ENCODE measurements at places on chromosomes 12 and 14. TPM values are rescaled to one million over a fixed set of nuclear protein-coding genes. Genes with fewer than 3 reads are reported as not detected.
A peak's percentile ranks its signal among the peaks of the same experiment; 100 is the strongest.

- DNase-seq = peak; percentile 52
Observed at GRCh38 chr14:76937181-76938091, 91.1 kb downstream of the IRF2BPL start.

Gene TMEM116
- 23.4 TPM for total RNA-seq

GRCh38 chr12:108729612-108730364 is 1.5 kb downstream of the CORO1C start:
- DNase-seq = peak; percentile 29

Gene TEP1
- 12.0 TPM for total RNA-seq

- peak; percentile 52 for DNase-seq
Observed at GRCh38 chr12:67355428-67356379, 86.5 kb downstream of the CAND1 start.
